ENCODE measurements at places on chromosomes 1 and 21.

GRCh38 chr1:48198970-48199369, 23.5 kb upstream of the SLC5A9 start:
- no peak for DNase-seq

GRCh38 chr1:98651116-98651632, 10.3 kb upstream of the SNX7 start:
- DNase-seq: no peak

DNA sequence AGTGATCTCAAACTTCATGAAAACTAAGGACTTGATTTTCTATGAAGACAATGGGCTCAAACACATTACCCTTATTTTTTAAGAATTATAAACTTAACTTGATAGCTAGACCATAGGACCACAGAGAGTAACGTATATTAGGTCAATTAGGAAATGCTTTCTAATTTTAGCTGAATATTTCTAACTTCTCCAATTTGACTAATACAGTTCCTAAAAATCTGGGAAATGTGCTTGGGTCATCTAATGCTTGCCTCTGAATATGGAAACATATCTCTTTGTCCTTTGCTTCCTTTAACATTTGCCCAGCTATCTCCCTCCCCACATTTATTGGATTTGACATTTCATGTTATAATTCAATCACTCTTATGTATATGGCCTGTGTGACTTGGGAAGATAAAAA, 141.4 kb downstream of the LHX8 start:
- DNase-seq: no peak

DNA sequence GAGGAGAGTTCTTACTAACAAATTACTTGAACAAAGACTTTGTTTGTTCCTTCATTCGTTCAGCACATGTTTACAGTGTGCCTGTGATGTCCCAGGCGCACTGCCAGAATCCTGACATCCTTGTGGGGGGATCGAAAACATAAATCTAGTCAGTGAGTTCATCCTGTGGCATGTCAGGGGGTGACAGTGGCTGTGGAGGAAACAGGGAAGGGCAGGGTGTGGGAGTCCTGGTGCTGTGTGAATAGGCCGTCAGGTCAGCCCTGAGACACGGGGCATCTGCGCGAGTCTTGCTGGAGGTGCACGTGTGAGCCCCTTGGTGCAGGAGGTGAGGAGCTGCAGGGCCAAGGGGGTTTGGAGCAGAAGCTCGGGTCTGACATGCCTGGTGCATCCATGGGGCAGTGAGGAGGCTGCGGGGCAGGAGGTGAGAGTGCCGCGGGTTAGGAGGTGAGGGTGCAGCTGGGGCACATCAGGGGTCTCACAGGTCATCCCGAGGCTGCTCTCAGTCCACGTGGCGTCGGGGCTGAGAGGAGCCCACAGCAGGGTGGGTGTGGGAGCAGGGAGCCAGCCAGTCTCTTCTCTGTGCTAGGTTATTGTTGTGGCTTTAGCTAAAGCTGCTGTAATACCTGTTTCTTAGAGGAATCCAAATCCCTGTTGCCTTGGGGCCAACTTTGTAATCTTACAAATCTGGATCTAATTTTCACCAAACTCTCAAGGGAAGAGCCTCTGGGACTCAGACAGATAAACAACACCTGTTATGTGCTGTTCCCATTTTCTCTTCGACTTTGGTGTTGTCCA, 93.4 kb downstream of the PCBP3 start:
- no peak for DNase-seq

GRCh38 chr1:55337801-55338447, 122.8 kb upstream of the USP24 start:
- DNase-seq: no peak

- no peak for DNase-seq
Observed at GRCh38 chr1:236518322-236518721, 5.5 kb upstream of the LGALS8 start.

GRCh38 chr1:227557962-227558725, 5.2 kb upstream of the ZNF678 start:
- no peak for DNase-seq

DNA sequence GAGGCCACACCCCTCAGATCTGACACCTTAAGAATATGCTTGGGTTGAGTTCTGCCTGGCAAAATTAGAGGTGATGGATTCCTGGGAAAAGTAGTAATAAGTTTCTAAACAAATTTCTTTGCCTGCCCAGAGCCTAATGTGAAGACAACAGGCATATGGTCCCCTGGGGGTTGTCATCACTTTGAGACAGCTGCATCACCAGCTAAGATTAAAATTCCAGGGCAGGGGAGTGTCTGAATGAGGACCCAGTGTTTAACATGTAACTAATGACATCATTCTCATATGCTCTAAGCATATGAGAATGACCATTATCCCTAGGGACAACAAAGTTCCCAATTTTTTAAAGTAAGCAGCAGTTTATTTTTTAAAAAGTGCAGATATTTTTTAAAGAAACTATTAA, 432.2 kb downstream of the PCP4 start:
- no peak for DNase-seq

DNA sequence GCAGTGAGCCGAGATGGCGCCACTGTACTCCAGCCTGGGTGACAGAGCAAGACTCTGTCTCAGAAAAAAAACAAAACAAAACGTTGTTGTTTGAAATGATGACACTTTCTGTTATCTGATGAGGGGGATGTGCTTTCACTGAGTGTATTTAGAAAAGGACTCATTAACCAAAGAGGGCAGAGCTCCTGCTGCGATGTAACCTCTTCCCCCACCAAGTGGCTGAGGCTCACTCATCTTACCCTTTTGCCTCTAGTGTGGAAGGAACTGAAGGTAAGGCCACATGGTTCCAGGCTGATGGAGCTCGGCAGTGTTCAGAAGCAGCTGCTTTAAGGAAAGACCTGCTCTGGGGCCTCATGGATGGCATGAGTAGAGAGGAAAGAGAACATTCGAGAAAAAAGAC, 105.7 kb upstream of the RUNX1 start:
- no peak for DNase-seq

DNA sequence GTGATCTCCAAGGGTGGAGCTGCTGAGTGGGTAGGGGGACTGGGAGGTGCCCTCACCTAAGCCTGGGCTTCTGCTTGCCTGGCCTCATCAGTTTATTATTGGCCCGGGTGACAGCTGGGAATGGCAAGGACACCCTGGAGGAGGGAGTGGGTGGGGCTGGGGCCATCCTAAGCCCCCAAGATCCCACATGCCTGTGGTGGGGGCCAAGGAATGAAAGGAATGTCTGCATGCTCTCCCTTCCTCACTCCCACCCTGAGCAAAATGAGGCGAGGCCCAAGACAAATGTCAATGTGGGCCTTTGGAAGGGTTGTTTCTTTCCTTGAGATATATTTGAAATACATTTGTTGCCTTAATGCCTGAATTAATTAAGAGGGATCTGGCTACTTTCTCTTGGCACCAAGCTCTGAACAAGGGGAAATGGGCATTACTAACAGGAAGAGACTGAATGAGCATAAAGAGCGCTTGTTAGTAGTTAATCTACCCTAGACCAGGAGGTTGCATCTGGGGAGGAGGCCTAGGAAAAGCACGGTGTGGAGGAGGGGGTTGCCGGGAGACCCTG, 19.7 kb upstream of the CHI3L1 start:
- no peak for DNase-seq

- no peak for DNase-seq
Observed at GRCh38 chr1:55153031-55153430, 62.1 kb downstream of the USP24 start.

Measured in activated T-cell treated with anti-CD3 and anti-CD28 coated beads for 24 hours (primary cell).